ENCODE measurements at places on chromosomes 1 and 21. TPM values are rescaled to one million over a fixed set of nuclear protein-coding genes. Genes with fewer than 3 reads are reported as not detected.

SH3BP5L gene
- total RNA-seq, result 26.7 TPM

OLFM3 gene
- not detected for total RNA-seq

FLG2 gene
- not detected for total RNA-seq

TDRD10 gene
- not detected for total RNA-seq

DISP3 gene
- under 0.01 TPM for total RNA-seq

ADCY10 gene
- under 0.01 TPM for total RNA-seq

VSIG8 gene
- total RNA-seq, result 0.08 TPM

TRPM2 gene
- total RNA-seq, result not detected

LEMD1 gene
- total RNA-seq, result not detected

LCE1B gene
- total RNA-seq, result not detected
